ENCODE measurements at places on chromosomes 4 and X.

GRCh38 chr4:140755774-140756318 is 339 bp downstream of the TBC1D9 start:
- no peak for DNase-seq

- DNase-seq: peak; percentile 10
Observed at GRCh38 chr4:48780865-48781214, 761 bp upstream of the FRYL start.

GRCh38 chrX:46381630-46382029 is 163.6 kb downstream of the ZNF674 start:
- peak; percentile 5 for DNase-seq

DNA sequence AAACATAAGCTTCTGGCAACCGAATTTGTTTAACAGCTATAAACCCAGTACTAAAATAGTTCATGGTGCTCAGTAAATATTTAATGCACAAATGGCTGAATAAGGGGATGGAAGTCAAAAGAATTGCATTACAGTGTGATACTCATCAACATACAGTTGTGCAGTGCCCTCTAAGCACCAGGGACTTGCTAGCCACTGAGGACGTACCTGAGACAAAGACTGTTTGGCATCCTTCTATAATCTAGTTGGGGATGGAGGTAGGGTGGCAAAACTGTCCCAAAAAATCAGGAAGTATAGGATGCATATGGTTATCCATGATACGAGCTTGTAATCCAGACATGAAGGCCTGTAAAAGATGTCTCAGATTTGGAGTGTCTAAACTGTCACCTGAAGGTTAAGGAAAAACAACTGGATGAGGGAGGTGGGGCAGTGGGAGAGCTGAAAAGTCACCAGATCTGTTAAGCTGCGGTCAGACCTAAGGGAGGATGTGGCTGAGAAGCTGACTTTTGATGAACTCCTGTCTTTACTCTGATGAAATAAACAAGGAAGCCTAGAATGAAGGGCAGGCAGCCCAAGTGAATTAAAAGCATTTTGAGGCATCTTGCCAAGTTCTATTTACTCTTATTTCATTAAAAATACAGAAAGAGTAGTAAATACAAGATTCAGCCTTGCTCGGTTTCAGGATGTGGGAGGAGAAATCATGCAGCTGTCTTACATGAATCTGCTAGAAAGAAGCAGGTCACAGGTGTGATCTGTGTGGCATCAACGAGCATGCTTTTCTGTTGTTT is 12.0 kb upstream of the CD38 start:
- no peak for DNase-seq

GRCh38 chrX:38662640-38663039 is 101.3 kb downstream of the TSPAN7 start:
- no peak for DNase-seq

DNA sequence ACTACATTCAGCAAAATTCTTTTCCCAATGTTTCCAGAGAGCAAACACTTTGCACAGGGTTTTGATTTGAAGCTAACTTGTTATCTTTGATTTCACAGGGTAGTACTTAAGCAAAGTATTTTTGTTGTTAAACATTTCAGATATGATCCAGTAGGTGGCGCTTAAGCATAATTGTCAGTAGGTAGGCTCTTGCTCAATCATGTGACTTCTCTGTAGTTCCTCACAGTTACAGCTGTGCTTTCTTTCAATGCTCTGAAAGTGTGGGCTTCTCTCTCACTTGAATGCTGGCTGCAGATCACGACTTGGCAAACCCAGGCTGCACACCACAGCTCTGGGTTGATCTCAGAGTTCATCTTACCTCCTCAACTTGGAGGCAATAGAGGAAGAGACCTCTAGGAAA is 1016.5 kb downstream of the SH3BGRL start:
- no peak for DNase-seq
